ENCODE measurements at places on chromosomes 4 and X.

DNA sequence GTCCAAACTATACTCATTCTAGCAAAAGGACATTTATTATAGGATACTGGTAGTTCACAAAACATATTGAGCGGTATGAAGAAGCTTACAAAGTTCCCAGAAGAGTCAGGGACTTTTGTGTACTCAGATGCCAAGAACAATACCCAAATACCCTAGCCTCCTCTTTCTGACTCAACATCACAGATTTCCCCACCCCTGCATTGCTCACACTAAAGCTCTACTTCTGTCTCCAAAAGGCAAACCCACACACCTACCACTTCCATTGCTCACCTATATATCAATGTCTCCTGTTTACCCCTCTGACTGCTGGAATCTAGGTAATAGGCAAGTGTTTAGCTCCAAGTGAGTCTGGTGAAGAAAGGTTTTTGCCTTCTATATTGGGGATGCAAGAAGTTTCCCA is 100.7 kb upstream of the HCCS start:
- H3K27ac ChIP-seq, result no peak overlapping the region
- DNase-seq, result no peak
- no peaks in the 10 kb centered on the region for H3K27me3 ChIP-seq

- H3K4me1 ChIP-seq, result no peaks in the 10 kb centered on the region
- H3K4me3 ChIP-seq, result no peak overlapping the region
- H3K36me3 ChIP-seq, result no peaks in the 10 kb centered on the region
- DNase-seq, result no peak
These were observed 78.8 kb downstream of the PHEX start for GRCh38 chrX:22110729-22111494.

DNA sequence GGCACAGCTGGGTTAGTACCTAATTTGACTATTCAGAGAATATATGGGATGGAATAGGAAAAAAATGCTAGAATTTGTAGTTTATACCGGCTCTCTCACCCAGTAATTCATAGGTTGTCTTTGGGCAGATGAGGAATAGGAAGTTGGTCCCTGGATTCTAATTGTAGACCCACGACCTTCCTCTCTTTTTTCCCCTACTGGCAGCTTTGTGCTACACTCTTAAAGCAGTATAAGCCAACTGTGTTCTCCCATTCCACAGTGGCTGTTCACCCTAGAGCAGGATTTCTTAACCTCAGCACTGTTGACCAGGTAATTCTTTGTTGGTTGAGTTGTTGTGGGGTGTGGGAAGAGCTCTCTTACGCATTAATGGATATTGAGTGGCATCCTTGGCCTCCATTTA is 92.9 kb downstream of the FNIP2 start:
- H3K4me1 ChIP-seq, result no peaks in the 10 kb centered on the region
- H3K27me3 ChIP-seq, result no peaks in the 10 kb centered on the region
- no peak overlapping the region for H3K4me3 ChIP-seq
- peaks cover 14% of the 10 kb centered on the region for H3K36me3 ChIP-seq
- no peak for DNase-seq

DNA sequence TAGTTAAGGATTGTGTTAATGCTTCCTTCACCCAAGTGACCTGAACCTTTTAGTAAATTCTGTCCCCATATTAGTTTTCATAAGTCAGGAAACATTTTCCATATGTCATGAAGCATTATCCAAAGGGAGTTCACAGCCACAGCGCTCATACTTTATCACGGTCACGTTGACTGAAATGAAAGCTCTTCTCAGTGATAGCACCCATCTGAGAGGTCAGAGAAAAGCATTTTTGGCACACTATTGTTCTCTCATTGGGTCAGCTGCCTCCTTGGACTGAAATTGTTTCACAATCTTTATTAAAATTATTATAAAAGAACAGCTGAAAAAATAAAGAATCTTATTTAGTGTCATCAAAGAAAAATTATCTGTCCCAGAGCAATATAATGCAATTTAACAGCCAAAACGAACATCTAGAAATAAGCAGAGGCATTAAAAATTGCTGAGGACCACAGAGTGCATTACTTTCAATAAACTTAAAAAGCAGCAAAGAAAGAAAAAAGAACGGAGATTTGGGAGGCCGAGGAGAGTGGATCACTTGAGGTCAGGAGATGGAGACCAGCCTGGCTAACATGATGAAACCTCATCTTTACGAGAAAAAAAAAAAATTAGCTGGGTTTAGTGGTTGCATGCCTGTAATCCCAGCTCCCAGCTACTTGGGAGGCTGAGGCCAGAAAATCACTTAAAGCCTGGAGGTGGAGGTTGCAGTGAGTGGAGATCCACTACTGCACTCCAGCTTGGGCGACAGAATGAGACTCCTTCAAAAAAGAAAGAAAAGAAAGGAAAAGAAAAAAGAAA is 680.8 kb upstream of the FAM241A start:
- no peak overlapping the region for H3K4me3 ChIP-seq
- no peak overlapping the region for H3K27ac ChIP-seq
- no peaks in the 10 kb centered on the region for H3K4me1 ChIP-seq
- H3K27me3 ChIP-seq, result no peaks in the 10 kb centered on the region
- DNase-seq, result no peak

DNA sequence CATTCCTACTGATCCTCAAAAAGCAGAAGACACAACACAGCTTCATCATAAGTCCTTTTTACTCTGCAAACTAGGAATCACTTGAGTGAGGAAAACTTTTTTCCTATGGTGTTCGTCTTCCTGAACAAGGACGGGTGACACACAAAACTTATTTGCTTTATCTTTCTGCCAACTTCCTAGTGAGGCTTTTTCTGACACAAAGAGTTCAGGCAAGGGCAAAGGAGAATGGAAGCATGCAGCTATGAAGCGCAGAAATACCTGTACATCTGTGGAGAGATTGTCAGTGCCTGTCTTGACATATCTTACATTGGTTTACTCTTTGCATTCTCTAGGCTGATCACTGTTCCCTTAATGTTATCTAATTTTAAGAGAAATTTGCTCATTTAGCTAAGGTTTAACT is 548.0 kb upstream of the IGFBP7 start:
- H3K27me3 ChIP-seq, result no peaks in the 10 kb centered on the region
- no peak overlapping the region for H3K4me3 ChIP-seq
- DNase-seq, result no peak
- H3K27ac ChIP-seq, result no peak overlapping the region

DNA sequence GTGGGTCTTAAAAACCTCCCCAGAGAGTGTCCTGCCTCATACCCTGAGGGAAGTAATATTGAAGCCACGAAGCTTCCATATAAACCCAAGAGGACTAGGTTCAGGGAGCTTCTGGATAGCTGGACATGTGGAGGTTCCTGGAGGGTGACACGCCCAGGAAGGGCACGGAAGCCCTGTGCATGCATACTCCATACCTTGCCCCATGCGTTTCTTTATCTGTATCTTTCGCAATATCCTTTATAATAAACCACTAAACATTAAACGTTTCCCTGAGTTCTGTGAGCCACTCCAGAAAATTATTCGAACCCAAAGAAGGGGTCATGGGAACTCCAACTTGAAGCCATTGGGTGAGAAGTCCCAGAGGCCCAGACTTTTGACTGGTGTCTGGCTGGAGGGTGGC is 45.7 kb upstream of the HPF1 start:
- H3K4me1 ChIP-seq, result no peaks in the 10 kb centered on the region
- H3K36me3 ChIP-seq, result no peaks in the 10 kb centered on the region
- no peak overlapping the region for H3K4me3 ChIP-seq
- DNase-seq, result no peak
- no peak overlapping the region for H3K27ac ChIP-seq

- H3K27me3 ChIP-seq, result no peaks in the 10 kb centered on the region
- no peak for DNase-seq
- peaks cover 4% of the 10 kb centered on the region for H3K36me3 ChIP-seq
These were observed 100.6 kb downstream of the RASL11B start for GRCh38 chr4:52962721-52963120.

DNA sequence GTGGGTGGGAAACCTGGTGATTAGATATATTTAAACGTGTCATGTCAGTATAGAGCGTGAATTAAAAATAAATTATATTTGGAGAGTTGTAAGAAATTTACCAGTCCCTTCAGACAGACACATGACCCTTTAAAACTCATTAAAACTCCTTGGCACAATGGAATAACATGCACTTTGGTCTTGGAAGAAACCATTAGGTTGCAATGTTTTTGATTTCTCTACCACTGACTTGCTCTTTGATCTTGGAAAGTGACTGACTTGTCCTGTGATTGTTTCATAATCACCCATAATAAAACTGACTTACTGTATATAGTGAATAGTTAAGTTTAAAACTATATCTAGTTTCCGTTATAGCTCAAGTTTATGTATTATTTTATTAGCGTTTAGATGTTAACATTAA is 35.8 kb downstream of the FHL1 start:
- no peak overlapping the region for H3K4me3 ChIP-seq
- no peak for DNase-seq
- no peak overlapping the region for H3K27ac ChIP-seq
- H3K4me1 ChIP-seq, result no peaks in the 10 kb centered on the region

- H3K27ac ChIP-seq, result no peak overlapping the region
- H3K4me1 ChIP-seq, result no peaks in the 10 kb centered on the region
- no peak overlapping the region for H3K4me3 ChIP-seq
- peaks cover 1% of the 10 kb centered on the region for H3K27me3 ChIP-seq
- DNase-seq, result no peak
These were observed 102.6 kb downstream of the IL1RAPL2 start for GRCh38 chrX:104668550-104668949.

GRCh38 chrX:21885568-21885967 is 29.8 kb downstream of the YY2 start:
- no peak overlapping the region for H3K4me3 ChIP-seq
- H3K4me1 ChIP-seq, result no peaks in the 10 kb centered on the region
- H3K36me3 ChIP-seq, result peaks cover 14% of the 10 kb centered on the region
- no peak for DNase-seq
- H3K27me3 ChIP-seq, result no peaks in the 10 kb centered on the region

DNA sequence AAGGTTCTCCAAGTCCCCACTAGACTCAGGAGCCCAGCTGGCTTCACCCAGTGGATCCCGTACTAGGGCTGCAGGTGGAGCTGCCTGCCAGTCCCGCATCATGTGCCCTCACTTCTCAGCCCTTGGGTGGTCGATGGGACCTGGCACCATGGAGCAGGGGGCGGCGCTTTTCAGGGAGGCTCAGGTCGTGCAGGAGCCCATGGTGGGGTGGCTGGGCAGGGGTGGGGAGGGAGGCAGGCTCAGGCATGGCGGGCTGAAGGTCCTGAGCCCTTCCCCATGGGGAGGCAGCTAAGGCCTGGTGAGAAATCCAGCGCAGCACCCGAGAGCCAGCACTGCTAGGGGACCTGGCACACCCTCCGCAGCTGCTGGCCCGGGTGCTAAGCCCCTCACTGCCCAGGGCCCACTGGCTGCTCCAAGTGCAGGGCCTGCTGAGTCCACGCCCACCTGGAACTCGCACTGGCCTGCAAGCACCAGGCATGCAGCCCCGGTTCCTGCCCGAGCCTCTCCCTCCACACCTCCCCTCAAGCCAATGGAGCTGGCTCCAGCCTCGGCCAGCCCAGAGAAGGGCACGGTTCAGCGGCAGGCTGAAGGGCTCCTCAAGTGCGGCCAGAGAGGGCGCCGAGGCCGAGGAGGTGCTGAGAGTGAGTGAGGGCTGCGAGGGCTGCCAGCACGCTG is 72.7 kb upstream of the SLIT2 start:
- H3K27ac ChIP-seq, result no peak overlapping the region
- no peak for DNase-seq
- H3K27me3 ChIP-seq, result no peaks in the 10 kb centered on the region

GRCh38 chr4:181971411-181971810 is 271.8 kb upstream of the TENM3 start:
- no peaks in the 10 kb centered on the region for H3K27me3 ChIP-seq
- no peak overlapping the region for H3K27ac ChIP-seq
- H3K4me3 ChIP-seq, result no peak overlapping the region

- H3K36me3 ChIP-seq, result peaks cover 7% of the 10 kb centered on the region
- no peak for DNase-seq
- H3K27ac ChIP-seq, result no peak overlapping the region
- H3K4me3 ChIP-seq, result no peak overlapping the region
These were observed 55.8 kb downstream of the MBNL3 start for GRCh38 chrX:132433001-132433400.

DNA sequence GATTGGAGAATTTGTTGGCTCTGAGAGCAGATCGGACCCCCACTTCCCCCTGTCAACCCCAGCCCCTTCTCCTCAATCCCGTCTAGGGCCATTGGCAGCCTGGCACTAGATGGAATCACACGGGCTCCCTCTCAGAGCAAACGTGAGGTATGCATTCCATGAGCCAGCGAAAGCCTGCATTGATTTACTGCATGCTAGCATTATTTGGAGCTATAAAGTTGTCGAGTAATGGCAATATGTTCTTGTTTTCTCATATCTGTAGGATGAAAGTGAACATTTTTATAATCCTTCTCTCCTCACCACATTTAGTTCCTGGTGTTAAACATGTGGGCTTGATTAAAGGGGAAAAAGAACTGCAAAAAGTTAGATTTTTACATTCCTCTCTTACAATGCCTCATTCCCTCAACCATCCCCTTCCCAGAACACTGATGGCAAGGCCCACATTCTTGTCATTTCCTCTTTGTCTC is 159.2 kb downstream of the SPRY1 start:
- peaks cover 13% of the 10 kb centered on the region for H3K4me1 ChIP-seq
- H3K36me3 ChIP-seq, result no peaks in the 10 kb centered on the region
- no peaks in the 10 kb centered on the region for H3K27me3 ChIP-seq
- H3K27ac ChIP-seq, result no peak overlapping the region
- DNase-seq, result no peak

GRCh38 chr4:108152980-108153379 is 15.8 kb downstream of the LEF1 start:
- peaks cover 32% of the 10 kb centered on the region for H3K36me3 ChIP-seq
- H3K4me1 ChIP-seq, result peaks cover 66% of the 10 kb centered on the region
- peak overlapping the region; percentile 93 for H3K27ac ChIP-seq
- peak overlapping the region; percentile 79 for H3K4me3 ChIP-seq
- no peak for DNase-seq

GRCh38 chrX:41863343-41864203 is 59.8 kb downstream of the CASK start:
- peaks cover 23% of the 10 kb centered on the region for H3K4me1 ChIP-seq
- DNase-seq, result no peak
- H3K27me3 ChIP-seq, result no peaks in the 10 kb centered on the region
- peak overlapping the region; percentile 65 for H3K4me3 ChIP-seq
- peak overlapping the region; percentile 81 for H3K27ac ChIP-seq

- H3K4me1 ChIP-seq, result peaks cover 15% of the 10 kb centered on the region
- peaks cover 25% of the 10 kb centered on the region for H3K27me3 ChIP-seq
- peak within 1 kb of the TSS; percentile 81 for H3K4me3 ChIP-seq
- peaks cover 1% of the 10 kb centered on the region for H3K36me3 ChIP-seq
- DNase-seq, result no peak
These were observed at the start of gene FAM114A1 for GRCh38 chr4:38867478-38868058. FAM114A1 (plus strand) TSS chr4:38867806; CDS start chr4:38878079, 10,273 bp downstream.

DNA sequence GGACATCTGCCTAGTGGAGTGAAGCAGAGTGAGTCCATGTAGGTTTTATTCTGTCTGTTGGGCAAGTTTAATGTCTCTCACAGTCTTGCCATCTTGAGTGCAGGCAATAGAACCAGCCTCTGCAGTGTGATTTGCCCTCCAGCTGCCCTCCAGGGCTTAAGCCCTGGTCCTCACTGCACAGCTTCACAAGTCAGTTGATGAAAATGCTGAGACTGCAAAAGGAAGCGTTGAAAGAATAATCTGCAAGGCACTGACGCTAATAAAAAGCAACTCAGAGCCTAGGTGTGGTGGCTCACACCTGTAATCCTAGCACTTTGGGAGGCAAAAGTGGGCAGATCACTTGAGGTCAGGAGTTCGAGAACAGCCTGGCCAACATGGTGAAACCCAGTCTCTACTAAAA is 54.1 kb upstream of the PHOX2B start:
- no peaks in the 10 kb centered on the region for H3K4me1 ChIP-seq
- no peaks in the 10 kb centered on the region for H3K27me3 ChIP-seq
- no peak overlapping the region for H3K27ac ChIP-seq
- no peak overlapping the region for H3K4me3 ChIP-seq
